Activated CD8-positive, alpha-beta memory T cell treated with anti-CD3 and anti-CD28 coated beads for 48 hours (primary cell): ENCODE measurements at places on chromosomes 2 and 18.

GRCh38 chr2:25309402-25309801 lies 32.3 kb downstream of the DNMT3A start:
- DNase-seq: no peak

DNA sequence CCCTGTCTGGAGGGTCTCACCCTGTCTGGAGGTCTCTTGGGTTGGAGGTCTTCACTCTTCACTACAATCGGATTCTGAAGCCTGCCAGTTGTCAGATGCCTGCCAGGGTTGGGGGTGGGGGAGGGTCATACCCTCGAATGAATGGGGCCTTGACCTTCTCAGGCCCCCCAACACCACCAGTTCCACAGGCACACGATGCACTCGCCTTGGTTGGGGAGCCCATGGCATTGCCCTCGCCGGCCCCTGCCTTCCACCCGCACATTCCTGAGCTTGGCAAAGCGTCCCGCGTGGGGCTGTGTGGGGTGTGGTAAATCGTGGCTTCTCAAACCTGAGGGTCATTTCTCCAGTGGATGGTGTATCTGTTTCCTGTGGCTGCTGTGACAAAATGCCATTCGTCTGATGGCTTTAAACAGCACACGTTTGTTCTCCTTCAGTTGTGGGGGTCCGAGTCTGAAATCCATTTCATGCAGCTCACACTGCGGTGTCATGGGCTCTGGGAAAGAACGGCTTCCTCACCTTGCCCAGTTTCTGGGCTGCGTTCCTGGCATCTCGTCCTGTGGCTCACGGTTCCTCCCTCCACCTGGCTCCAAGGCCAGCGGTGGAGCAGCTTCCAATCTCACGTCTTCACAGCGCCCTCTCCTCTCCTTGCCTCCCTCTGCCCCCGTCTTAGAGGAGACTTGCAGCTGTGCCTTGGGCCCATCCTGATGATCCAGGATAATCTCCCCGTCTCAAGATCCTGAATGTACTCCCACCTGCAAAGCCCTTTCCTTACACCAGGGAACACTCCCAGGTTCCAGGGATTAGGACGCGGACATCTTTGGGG lies 38.0 kb upstream of the HPCAL1 start:
- no peak for DNase-seq

DNA sequence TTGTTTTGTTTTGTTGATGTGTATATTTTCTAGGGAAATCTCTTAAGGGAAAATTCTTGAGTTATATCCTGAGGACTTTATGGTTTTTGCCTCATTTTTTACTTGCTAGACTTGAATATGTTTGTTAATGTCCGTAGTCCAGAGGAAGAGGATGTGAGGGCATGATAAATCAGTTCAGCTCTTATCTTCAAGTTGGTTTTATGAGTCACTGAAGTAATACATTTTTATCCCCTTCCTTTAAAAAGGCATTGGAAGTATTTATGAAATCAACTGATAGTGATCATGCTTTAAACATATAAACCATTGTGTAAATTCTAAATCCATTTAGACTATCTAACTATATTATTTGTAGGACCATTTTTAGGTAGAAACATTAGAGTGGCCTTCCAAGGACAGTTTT lies 43.9 kb upstream of the CYBRD1 start:
- no peak for DNase-seq

- no peak for DNase-seq
Observed at GRCh38 chr2:48050711-48051110, 144.4 kb upstream of the FBXO11 start.

- no peak for DNase-seq
Observed at GRCh38 chr18:61609131-61609530, 275.9 kb downstream of the CDH20 start.

DNA sequence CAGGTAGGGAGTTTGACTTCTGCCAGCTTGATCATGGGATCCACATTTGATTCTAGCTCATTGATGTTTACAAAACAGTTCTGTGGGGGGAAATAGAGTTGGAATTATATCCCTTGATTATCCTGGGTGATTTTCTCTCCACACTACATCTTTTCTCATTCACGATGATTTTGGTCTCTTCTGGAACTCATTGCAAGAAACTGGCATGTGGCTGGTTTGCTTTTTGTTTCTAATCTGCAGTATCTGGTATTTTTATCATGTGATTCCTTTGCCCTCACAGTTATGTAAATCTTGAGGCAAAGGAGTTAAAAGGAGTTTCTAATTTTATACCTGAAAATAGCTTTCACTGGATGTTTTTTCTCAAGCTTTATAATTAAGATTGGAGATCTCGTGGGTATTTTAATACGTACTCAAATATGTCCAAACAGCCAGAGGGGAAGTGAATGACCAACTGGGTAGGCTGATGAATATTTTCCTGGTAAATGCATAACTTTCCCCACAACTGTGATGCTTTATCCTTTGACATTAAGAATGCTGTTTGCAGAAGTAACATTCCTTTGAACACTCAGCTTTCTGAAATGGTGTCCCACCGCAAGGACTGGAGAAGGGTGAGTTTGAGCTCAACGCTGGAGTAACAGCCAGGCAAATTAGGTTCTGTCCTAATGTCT lies 502.9 kb upstream of the ZEB2 start:
- DNase-seq: no peak

DNA sequence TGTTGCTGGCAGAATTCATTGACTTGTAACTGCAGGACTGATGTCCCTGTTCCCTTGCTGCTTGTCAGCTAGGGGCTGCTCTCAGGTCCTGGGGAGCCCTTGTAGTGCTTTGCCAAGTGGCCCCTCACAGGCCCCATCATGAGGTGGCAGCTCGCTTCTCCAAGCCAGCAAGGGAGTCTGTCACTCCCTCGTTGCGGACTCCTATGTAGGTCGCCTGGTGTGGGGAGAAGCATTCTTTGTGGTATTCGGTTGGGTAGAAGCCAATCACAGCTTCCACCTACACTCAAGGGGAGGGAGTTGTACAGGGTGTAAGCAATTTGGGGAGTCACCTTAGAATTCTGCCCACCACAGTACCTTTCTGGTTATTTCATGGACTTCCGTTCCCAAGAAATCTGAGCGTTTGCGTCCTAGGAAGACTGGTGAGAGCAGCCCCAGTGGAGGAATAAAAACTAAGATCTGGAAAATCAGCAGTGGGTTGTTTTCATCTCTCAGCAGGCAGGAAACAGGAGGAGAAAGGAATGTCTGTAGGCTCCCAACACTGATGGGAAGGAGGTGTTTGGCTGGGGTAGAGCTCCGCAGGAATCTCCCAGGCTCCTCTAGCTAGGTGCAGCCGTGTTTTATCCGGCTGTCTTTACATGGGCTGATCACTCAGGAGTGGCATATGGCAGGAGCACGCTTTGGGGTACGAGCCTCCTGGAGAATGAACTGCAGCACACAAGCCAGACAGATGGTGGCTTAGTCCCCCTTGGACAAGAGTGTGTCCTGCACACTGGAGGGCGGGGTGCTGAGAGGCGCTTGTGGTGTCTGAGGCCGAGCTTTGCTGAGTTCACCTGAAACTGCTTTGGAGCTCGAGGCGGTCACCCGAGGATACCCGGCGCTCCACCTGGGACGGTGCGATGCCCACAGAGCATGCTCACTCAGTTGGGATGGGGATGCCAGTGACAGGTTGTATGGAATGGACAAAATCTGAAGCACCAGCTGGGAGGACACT lies 58.3 kb downstream of the LDLRAD4 start:
- no peak for DNase-seq

GRCh38 chr18:75735291-75735690 lies 307.8 kb upstream of the SMIM21 start:
- no peak for DNase-seq
